ENCODE measurements at places on chromosomes 1 and 21.

DNA sequence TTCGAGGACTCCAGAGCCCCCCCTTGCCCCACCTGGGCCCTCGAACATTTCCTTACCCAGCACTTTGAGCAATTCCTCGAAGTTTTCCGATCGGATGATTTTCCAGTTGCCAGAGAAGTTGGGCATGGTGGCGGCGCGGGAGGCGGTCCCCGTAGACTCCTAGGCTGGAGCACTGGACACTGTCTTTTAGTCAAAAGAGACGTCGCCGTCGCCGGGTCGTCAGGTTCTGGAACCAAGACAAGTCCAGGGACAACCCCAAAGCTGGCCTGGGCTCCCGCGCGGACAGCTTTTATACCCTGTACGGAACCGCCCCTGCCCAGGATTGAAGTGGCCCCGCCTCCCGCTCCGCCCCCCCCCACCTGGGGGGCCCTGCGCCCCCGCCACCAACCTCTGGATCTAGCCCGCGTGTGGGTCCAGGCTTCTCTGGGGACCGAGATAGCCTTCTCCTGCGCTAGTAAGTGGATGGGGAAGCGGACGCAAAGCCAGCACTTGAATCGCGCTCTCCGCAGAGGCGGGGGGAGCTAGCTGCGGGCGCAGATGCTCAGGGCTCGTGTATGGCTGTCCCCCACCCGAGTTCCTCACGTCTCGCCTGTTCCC lies at the start of gene CRABP2:
Gene CRABP2, minus strand, starts transcription at position 263 of the 597 bp plus-strand sequence. Its CDS starts 137 bp downstream, at position 126.
- DNase-seq, result no peak

GRCh38 chr1:217895841-217896240 lies 264.7 kb downstream of the SPATA17 start:
- DNase-seq, result no peak

DNA sequence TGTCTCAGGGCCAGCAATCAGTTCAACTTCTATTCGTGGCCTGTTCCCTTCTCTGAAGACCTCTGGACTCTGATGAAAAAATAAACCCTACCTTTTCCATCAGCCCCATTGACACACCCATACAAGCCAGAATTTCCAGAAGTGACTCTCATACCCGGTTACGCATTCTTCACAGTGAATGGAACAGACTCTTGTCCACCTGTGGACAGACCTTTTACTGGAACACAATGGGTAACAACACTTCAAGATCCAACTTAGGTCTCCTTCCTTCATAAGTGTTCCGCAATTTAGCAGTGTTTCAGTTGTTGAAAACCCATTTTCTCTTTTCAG lies 2.6 kb upstream of the NPL start:
- no peak for DNase-seq

DNA sequence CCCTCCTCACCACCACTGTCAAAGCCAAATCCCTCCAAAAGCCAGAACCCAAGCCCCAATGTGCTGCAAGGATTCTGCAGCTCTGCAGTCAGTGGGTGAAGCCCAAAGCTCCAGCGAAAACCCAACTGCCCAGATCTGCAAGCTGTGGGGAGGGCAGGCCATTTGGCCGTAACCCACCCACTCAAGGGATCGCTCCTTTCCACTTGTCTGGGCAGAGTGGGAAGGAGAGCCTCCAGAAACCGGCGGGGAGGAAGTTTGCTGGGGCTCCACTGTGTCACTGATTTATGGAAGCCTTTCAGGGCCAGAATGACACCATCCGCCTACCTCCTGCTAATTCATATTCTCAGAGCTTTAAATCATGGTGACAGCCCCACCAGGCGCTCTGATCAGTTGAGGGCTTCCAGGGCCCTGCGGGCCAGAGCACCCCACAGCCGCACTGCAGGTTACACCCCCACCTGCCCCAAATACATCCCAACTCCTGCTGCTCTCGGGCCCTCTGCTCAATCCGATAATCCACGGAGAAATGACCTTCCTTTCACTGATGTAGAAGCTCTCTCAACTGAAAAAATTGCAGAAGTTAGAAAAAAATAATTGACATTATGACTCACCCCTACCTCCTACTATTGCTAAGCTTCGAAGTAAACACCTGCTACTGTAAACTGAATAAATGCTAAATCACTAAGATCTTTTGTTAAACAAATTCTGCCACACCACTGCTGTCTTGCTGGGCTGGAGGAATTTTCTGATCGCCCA lies 40.6 kb upstream of the RAB4A start:
- no peak for DNase-seq

DNA sequence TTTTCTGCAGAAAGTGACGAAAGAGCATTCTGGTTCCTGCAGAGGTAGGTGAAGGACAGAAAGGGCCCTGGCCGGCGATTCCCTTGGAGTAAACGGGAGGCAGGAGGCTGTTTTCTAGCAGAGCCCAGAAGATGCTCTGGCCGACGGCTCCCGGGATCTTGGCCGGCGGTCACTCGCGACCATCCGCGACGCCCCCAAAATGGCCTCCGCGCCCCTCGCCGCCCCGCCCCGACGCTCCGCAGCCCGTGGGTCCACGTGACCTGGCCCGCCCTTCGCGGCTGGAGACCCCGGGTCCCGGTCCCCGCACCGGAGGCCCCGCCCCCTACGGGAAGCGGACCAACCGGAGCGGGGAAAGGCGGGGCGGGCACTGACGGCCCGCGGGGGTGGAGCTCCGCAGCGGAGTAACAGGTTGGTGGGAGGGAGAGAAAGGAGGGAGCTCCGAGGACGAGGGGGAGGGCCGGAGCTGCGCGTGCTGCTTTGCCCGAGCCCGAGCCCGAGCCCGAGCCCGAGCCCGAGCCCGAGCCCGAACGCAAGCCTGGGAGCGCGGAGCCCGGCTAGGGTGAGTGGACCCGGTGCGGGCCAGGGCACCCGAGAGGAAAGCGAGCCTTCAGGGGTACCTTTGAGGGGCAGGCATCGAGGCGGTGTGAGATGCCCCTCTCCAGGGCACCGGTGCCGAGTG lies at the start of gene CGN:
Gene CGN, plus strand, starts transcription at position 431 of the 679 bp plus-strand sequence. CDS start 7,133 bp downstream, outside the sequence.
- DNase-seq, result peak; percentile 87

GRCh38 chr1:227244339-227245118 lies 73.8 kb downstream of the CDC42BPA start:
- no peak for DNase-seq

GRCh38 chr1:58650141-58650540 lies 49.7 kb downstream of the MYSM1 start:
- DNase-seq, result no peak

GRCh38 chr21:39347537-39347936 lies 1.4 kb downstream of the HMGN1 start:
- DNase-seq, result no peak

GRCh38 chr1:210857705-210858104 lies 276.2 kb downstream of the KCNH1 start:
- DNase-seq, result no peak

- DNase-seq, result no peak
Measured at GRCh38 chr1:156060937-156061636, at the start of gene RAB25. RAB25 (plus strand) TSS chr1:156061160; CDS start chr1:156061401, 241 bp downstream.

GRCh38 chr1:17846341-17846740 lies 91.2 kb downstream of the ACTL8 start:
- DNase-seq, result no peak

- no peak for DNase-seq
Measured at GRCh38 chr21:40334159-40334558, 466.9 kb downstream of the PCP4 start.

DNA sequence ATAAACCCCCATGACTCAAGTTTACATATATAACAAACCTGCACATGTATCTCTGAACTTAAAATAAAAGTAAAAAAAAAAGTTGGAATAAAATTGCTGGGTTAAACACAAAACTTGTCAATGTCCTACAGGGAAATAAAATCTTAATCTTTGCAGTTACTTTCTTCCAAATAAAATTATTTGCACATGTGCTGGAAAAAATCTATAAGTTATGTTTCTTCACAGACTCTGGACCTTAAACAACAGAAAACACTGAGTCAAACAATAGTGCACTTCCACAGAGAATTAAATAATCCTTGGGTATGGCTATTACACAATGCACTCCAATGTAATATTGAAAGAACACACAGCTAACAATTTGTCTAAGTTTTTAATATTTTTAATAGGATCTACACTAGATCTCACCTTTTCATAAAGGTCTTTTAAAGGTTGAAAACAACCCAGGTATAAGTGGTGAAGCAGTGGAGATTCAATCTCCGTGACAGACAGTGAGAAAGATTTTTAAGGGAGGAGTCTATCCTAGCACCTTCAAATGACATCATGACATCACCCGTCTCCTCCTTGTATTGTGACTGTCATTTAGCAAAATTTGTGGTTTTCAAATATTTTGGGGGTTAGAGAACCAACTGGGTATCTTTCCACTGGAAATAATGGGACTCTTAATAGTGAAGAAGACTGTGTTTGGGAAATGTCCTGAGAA lies 25.2 kb upstream of the FGGY start:
- DNase-seq, result no peak

DNA sequence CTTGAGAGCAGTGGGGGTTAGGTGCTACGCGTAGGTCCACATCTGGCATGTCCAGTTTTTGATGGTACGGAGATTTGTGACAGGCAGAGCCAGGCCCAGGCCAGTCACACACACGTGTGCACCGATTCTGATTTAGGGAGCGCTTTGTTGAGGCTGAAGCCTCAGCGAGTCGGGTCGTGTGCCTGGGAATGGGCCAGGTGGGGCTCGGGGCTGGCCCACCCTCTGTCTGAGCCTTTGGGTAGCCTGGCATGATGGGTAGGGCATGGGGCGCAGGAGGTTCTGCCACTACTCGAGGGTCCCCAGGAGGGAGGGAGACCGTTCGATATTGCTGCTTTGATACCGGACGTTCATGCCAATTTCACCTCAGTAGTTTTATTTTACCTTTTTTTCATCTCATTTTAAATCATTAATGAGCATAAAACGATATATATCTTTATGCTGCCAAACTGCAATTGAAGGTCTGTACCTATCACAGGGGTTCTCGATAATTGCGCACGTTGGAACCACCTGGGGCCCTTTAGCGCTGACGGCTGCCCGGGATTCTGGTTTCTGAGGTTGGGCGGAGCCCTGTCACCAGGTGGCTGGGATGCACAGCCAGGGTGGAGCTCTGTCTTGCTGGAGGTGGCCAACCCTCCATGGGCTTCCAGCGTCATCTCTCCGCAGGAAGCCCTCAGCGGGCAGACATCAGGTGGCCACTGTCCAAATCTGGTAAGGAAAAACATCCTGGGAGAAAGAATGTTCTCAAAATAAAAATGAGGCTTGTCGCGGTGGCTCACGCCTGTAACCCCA lies 71.9 kb downstream of the SCCPDH start:
- DNase-seq, result no peak

DNA sequence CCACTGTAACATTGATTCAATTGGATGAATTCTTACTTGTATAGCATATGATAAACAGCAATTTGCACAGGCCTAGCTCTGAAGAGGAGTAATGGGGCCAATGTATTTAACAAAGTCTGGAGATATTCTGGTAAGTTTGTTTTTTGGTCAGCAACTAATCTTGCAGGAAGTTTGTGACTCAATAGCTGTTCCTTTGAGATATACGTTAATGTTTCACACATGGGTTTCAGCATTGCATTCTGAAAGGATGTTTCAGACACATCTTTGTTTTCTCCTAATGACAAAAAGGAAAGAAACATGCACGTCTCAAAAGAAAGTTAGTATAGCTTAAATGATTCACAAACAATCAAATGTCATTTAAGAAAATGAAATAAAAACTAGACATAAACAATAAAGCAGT lies 49.0 kb downstream of the LTN1 start:
- DNase-seq, result no peak

DNA sequence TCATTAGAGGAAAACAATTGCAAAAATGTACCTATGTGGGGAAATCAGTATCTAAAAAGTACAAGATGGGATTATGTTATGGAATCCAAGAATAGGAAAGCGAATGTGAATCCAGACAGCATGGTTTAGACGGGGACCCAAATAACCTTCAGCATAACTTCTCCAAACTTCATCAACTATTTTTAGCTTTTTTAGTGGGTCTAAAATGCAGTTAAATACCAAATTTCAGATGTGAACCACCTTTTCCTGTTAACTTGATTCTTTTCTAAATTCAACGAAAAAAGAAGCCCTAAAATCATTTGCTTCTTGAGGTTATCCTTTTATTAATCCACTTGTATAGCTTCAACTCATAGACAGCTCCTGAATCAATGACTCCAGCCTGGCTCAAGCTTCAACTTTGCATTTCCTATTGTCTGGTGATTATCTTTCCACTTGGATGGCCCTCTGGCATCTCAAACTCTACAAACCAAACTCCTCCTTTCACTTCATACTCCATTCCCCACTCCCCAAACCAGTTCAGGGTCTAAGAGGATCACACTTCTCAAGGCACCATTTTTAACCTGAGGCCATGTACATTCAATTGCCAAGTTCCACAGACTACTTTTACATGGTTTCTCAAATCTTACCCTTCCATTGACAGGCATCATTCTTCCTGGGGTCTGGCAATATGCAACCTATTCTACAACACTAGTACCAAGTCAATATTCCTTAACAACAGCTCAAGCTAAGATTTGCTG lies 7.4 kb downstream of the ERRFI1 start:
- no peak for DNase-seq

DNA sequence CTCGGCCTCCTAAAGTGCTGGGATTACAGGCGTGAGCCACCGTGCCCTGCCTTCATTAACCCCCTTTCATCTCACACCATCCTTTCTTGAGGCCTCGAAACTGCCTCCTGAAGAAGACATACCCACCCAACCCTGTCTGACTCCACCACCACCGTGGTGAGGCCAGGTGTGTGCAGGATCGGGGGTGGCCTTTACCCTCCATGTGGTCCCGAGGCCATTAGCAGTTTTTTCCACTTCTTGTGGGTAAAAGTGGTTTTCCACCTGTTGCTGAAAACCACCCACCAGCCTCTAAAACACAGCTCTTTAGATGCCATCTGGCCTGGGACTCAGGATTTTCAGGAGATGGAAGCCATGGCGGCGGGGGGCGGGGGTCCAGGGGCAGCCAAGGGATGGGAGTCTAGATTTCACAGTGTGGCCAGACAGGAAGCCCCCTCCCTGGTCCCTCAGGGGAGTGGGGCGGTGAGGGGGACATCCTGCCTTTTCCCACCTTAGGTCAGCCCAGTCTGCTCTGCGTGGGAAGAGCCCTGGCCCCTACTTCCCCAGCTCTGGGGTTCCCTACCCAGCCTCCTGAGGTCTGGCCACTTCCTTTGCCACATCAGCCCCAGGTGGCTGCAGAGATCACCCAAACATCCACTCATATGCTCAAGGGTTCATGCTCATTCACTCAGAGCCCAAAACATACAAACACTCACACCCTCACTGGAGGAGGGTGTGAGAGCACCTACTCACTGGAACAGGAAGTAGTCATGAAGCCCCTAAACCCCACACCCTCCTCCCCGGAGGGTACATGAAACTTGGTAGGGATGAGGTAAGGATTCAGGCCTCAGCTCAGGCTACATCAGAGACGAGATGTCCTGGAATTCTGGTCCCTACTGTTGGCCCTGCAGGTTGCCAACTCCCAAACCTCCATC lies 2.3 kb downstream of the FGR start:
- DNase-seq, result no peak

DNA sequence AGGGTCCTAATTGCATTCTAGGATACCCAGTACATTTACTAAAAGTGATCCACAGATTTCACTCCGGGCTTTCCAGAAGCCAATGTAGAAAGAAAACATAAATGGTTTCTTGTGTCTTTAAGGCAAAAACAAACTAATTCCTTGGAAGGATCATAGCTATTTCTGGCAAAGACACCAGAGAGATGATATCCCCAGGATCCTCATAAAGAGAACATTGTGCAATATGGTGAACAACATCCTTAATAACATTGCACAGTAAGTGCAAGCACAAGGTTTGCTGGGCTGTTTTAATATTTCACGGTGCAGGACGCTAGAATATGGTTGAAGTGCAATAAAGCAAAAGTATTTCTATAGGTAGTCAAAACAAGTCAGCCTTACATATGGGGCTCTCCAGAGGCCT lies 83.0 kb downstream of the NTPCR start:
- DNase-seq, result no peak
